ENCODE measurements at places on chromosomes 13 and 19. TPM values are rescaled to one million over a fixed set of nuclear protein-coding genes. Genes with fewer than 3 reads are reported as not detected.

CGB2 gene
- not detected for total RNA-seq

EFNA2 gene
- total RNA-seq = not detected

URAD gene
- total RNA-seq = not detected

ZSWIM4 gene
- total RNA-seq = 11.7 TPM

CEP89 gene
- total RNA-seq = 14.0 TPM

KMT5C gene
- 6.5 TPM for total RNA-seq

KANK3 gene
- total RNA-seq = 0.33 TPM

DOHH gene
- 15.1 TPM for total RNA-seq

CYSLTR2 gene
- not detected for total RNA-seq

FOSB gene
- total RNA-seq = 0.44 TPM

ADGRE2 gene
- 0.11 TPM for total RNA-seq

KASH5 gene
- total RNA-seq = not detected

MISP gene
- 0.12 TPM for total RNA-seq

DHDH gene
- not detected for total RNA-seq

FGF14 gene
- 0.33 TPM for total RNA-seq

CLEC4G gene
- total RNA-seq = not detected

SLC25A41 gene
- not detected for total RNA-seq

ZNF415 gene
- total RNA-seq = 6.1 TPM

CATSPERD gene
- not detected for total RNA-seq

ZNF154 gene
- total RNA-seq = 0.87 TPM

CRX gene
- not detected for total RNA-seq

ARID3A gene
- 15.5 TPM for total RNA-seq

CKM gene
- total RNA-seq = 0.12 TPM

ZNF575 gene
- 0.37 TPM for total RNA-seq

BRCA2 gene
- total RNA-seq = 16.0 TPM

ZNF418 gene
- total RNA-seq = 8.4 TPM

TMEM59L gene
- total RNA-seq = 0.11 TPM

NLRP4 gene
- not detected for total RNA-seq

CYP4F12 gene
- total RNA-seq = not detected

C1QTNF9B gene
- total RNA-seq = 1.2 TPM

ZNF45 gene
- 17.3 TPM for total RNA-seq

SHANK1 gene
- 13.0 TPM for total RNA-seq

LRRC63 gene
- 0.22 TPM for total RNA-seq

C5AR1 gene
- total RNA-seq = 0.66 TPM

ZSCAN4 gene
- total RNA-seq = not detected

SIGLEC5 gene
- not detected for total RNA-seq

ODAD3 gene
- total RNA-seq = 0.37 TPM

CLEC11A gene
- total RNA-seq = 79.9 TPM

LRCH1 gene
- 10.4 TPM for total RNA-seq

NECTIN2 gene
- total RNA-seq = 68.9 TPM

SIGLEC14 gene
- not detected for total RNA-seq

CEACAM7 gene
- total RNA-seq = not detected

DAPK3 gene
- 133 TPM for total RNA-seq

SLITRK1 gene
- not detected for total RNA-seq

PEAK3 gene
- total RNA-seq = not detected

PPP1R13L gene
- total RNA-seq = 3.3 TPM

ZNF429 gene
- 4.5 TPM for total RNA-seq

CEACAM19 gene
- total RNA-seq = 0.33 TPM

CTXN1 gene
- total RNA-seq = 2.6 TPM

PSG5 gene
- 5.0 TPM for total RNA-seq

NEK5 gene
- 0.12 TPM for total RNA-seq
